ENCODE measurements at places on chromosomes 4 and X.

- DNase-seq = no peak
Observed at GRCh38 chr4:181849472-181849871, 393.7 kb upstream of the TENM3 start.

- DNase-seq = no peak
Observed at GRCh38 chrX:1581132-1581531, 10.3 kb upstream of the AKAP17A start.

- DNase-seq = no peak
Observed at GRCh38 chr4:33296876-33297455, 2576.8 kb downstream of the PCDH7 start.

DNA sequence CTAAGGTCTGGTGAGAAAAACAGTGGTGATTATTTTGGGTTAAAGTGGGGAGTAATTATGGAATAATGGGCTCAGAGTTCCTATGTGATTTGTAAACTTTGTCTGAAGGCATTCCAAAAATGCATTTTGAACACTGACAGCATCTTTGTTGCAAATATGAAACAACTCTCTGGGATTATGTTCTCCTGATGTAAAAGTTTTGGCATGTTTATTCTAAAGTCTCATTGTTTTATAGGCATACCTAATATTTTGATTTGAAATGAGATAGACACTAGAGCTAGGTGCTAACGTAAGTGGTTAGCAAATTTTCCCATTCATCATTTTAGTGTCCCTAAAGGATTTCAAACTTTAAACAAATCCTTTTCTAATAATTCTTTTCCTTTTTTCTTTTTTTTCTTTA lies 140.9 kb upstream of the ANXA3 start:
- DNase-seq = no peak

- no peak for DNase-seq
Observed at GRCh38 chr4:140994015-140994414, 139.3 kb downstream of the RNF150 start.

DNA sequence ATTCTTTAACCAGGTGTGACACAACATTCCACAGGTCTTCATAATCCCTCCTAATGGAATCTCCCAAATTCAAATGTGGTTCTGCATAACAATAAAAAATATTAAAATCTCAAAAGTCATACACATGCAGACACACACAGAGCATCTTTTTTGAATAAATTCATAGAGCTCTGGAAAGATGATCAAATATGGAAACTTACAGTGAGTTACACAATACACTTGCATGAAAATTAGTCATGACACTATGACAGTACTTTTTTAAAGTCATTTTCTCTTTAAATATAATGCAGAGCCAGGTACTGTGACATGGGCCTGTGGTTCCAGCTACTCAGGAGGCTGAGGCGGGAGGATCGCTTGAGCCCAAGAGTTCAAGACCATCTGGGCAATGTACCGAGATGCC lies 38.9 kb downstream of the DDX60L start:
- DNase-seq = no peak

GRCh38 chr4:155972098-155972497 lies 18.4 kb upstream of the CTSO start:
- no peak for DNase-seq

- no peak for DNase-seq
Observed at GRCh38 chr4:173214231-173214630, 45.6 kb downstream of the GALNT7 start.

GRCh38 chr4:6535706-6536105 lies 39.3 kb upstream of the MAN2B2 start:
- no peak for DNase-seq

- DNase-seq = no peak
Observed at GRCh38 chr4:154720123-154720522, 23.7 kb upstream of the LRAT start.

DNA sequence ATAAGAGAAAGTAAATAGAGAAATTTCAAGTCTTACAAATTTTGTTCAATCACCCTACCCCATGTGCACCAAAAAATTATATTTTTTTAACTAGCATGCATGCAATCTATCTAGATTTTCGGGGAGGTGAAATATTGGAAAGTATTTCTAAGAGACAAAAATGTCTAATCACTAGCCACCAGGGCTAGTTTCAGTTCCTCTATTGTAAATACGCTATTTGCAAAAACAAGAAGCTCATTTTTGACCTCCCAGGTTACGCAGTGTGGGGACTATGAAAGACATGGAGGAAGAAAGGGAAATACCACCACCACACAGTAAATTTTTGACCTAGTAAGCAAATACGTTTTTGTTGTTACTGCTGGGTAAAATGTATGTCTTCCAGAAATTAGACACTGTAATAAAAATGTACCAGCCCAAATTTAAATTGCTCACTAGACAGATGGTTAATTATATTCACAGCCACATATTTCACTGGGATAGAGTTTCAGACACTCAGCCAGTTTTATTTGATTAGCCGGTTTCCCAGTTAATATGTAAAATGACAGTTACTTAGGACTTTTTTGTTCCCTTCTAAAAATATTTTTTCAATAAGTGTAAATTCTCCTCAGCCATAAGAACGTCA lies 2.2 kb downstream of the NEXMIF start:
- DNase-seq = no peak

DNA sequence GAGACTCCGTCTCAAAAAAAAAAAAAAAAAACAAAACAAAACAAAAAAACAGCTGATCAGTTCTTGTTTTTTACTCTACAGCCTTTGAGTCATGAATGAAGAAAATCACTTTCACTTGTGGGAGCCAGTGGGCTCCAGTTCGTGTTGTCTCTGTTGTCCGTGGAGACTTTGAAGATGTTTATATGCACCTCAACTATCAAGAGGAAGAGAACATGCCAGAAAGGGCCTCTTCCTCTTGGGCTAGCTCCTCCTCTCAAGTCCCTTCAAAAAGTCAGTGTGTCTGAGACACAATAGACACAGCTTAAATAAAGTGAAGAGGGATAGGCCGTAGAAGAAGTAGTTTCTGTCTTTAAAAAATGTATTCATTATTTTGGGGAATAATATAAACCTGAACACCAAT lies 182.7 kb downstream of the KDR start:
- no peak for DNase-seq

GRCh38 chr4:31065086-31065485 lies 344.9 kb downstream of the PCDH7 start:
- no peak for DNase-seq

- DNase-seq = no peak
Observed at GRCh38 chr4:76782837-76783236, 115.1 kb downstream of the SOWAHB start.

DNA sequence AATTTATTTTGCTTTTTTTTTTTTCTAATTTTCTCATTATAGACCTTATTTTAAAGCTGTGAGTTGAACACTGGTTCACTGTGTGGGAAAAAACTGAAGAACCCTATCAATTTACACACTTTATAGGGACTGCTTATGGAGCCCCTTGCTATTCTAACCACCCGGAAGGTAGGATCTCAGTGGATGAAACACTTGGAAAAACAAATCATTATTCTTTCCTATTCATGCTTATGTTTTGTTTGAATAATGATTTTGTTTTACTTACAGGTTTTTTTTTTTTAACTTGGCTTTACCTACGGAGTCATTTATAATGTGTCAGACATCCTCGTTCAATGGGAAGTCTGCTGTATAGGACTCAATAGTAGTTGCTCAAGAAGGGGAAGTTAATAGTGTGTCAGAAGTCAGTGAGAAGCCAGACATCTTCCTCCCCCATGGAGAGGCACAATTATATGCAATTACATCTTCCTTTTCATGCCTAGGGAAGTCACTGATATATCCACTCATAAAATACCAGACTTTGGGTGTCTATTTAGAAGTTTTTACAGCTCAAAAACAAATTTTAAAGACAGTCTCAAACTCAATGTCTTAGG lies 113.2 kb downstream of the ARSF start:
- no peak for DNase-seq

GRCh38 chrX:155956649-155957048 lies 40.8 kb upstream of the IL9R start:
- DNase-seq = no peak
